NCI-H2081 treated with DMSO at 0.1 percent for 48 hours (cell line): ENCODE measurements at places on chromosomes 4 and X.

DNA sequence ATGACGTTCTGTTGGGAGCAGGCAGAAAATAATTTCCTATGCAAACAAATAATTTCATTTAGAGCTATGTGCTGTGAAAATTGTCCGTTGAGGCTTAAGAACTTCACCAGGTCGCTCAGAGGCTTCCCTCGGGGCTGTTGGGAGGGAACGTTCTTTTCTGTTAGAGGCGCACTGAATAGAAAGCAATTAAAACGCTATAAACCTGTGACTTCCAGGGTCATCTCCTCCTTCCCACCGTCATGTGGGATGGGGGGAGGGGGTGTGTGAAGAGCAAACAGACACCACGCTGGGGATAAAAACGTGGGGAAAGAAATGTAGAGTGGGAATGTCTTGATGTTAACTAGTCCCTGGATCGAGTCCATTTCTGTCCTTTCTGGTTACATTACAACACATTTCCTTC, 35.2 kb upstream of the ZNF518B start:
- DNase-seq = no peak

DNA sequence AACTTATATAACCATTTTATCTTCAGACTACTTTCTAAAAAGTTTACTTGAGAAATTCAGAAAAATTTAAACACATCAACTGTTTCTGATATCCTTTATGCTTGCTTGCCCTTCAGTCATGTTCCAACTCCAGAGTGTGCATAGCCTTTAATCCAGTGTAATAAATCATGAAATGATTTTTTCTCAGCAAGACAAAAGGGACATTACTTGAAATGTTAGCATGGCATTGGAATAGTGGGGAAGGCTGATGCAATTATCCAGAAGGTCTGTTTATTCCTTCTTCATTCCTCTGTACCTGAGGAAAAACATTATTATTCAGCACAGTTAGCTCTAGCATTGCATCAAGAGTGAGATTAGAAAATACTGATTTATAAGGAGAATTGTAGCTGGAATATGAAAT, 209.9 kb downstream of the SLC7A11 start:
- DNase-seq = no peak

DNA sequence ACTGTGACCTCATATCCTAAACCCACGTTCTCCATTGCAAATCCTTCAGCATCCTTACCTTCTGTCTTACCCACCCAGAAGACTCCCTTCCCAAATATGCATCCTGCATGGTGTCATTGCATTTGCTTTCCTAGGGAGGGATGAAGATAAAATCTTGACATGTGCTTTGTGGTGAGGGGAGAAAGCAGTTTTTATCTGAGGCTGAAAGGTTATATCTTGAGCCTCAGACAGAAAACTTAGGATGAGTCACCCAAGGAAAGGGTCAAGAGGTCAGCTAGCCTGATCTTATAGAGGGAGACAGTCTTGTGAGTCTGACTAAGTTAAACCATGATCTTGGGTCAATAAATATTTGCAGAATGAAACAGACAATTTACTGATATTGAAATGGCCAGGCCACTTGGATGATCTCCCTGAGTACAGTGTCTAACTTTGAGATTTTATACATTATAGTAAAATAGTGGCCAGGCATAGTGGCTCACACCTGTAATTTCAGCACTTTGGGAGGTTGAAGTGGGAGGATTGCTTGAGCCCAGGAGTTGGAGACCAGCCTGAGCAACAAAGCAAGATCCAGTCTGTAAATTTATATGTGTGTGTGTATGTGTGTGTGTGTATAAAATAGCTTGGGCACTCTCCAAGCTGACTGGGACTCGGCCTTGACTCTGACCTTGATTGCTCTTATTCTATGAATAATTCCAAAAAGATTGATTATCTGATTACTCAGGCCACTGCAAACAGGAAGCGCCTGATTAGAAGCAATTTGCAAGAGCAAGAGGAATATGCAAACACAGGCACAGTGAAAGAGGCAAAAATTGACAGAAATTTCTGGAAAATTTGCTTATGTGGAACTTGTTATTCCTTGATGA, 15.4 kb upstream of the FAM9C start:
- no peak for DNase-seq

- DNase-seq = no peak
These were observed 260.2 kb downstream of the IL1RAPL1 start for GRCh38 chrX:28847423-28847822.

GRCh38 chrX:41802958-41803357, 79.0 kb downstream of the GPR82 start:
- DNase-seq = no peak

- no peak for DNase-seq
These were observed 68.6 kb downstream of the CAMK2D start for GRCh38 chr4:113692809-113693411.

- no peak for DNase-seq
These were observed 152.1 kb downstream of the FMR1NB start for GRCh38 chrX:148133105-148133725.

GRCh38 chr4:16492872-16493271, 266.6 kb upstream of the TAPT1 start:
- no peak for DNase-seq

- peak; percentile 71 for DNase-seq
These were observed 148.5 kb downstream of the PPP3CA start for GRCh38 chr4:101198682-101199339.

DNA sequence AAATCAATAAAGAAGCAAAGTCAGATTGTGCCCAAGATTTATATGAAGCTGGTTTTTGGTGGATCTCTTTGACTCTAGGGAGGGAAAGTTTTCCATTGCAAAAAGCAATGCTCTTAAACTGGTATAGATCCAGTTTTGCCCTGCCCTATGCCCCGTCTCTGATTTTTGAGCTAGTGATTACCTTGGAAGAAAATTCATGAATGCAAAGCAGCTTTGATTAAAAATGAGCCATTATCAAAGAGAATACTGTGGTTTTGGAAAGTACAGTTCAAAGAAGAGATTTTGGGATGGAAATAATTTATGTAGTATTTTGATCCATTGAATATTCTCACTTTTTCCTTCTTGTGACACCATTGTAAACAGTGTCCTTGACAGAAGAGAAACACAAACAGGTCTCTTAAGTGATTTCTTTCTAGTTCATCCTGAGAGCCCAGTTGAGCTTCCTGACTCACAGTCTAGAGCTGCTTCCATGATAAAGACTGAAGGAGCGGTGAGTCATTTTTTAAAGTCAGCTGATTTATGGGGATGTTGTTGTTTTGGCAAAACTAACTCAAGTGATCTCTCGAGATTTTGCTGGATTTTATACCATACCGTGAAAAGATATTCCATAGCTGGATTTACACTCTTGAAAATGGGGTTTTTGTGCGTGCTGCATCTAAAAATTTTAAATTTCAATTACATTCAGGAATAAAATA, 76.7 kb downstream of the AFF1 start:
- no peak for DNase-seq

- no peak for DNase-seq
These were observed 43.4 kb downstream of the TET2 start for GRCh38 chr4:105189855-105190650.

DNA sequence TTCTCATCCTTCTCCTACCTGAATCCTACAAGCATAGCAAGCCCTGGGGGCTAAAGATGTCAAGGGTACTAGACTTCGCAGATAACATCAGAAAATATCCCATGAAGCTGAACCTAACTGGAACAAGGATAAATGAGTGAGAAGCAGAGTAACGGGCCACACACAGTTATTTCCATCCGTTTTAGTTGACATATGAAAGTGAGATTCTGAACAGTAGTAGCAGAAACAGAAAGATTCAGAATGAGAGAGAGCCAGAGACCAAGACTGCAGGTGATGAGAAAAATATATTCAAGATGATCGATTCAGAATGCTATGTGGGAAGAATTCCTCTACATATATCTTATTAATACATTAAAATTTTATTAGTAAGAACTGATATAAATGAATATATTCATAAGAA, 165.1 kb downstream of the TSPAN5 start:
- no peak for DNase-seq

DNA sequence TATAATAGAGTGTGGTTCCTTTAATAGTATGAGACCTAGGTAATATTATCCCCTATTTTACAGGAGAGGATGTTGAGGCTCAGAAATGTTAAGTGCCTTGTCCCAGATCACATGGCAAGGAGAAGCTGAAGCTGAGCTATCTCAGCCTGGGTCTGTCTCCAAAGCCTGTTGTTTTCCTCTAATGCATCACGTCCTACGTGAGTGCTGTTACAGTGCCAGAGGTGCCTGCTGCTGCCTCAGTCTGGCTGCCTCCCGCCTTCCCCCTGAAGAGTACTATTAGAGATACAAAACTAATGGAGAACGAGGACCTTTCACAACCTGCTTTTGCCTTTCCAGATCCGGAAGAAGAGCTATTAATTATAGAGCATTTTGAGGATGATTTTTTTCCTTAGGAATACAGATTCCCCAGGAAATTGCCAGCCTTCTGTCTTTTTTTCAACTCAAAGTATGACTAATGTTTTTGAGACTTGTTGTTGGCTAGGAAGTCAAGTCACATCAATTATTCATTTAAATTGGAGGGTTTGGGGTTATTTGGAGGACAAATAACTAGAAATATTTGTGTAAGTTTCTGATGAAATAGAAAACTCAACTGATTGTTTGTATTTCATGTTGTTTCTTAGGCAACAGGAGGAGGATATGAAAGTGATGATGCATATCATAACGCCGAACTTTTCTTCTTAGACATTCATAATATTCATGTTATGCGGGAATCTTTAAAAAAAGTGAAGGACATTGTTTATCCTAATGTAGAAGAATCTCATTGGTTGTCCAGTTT, 43.9 kb upstream of the MTMR1 start:
- DNase-seq = no peak

DNA sequence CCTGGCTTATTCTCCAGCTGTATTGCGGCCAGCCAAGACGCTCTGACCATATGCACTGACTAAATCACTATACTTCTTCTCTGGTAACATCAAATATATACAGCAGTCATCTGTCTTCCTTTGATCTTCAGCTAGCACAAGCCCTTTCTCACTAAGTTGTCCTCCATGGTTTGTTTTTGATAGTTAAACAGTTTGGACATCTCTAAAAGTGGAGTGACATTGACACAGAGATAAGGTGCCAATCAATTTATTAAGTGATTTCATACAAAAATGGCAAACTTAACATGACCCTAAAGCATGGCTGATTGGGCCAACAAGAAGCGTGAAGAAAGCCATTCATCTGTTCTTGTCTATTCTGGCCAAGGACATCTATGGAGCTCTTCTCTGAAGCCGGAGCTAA, 334.9 kb downstream of the NKX6-1 start:
- DNase-seq = no peak

DNA sequence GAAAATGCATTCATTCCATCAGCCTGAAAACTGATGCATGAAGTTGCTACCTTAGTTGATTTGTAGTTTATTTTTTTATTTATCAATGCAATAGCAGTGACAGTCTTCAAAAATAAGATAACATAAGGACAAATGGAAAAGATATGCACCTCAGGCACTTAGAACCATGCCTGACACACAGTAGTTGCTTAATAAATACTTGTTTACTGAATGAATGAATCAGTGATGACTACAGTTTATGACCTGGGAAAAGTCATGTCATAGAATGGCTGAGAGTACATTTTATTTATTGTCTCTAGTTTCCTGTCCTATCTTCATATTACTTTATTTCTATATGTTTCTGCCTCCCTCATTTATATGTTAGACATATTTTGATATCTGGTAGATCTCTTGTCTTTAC, 171.8 kb downstream of the TLL1 start:
- DNase-seq = no peak

DNA sequence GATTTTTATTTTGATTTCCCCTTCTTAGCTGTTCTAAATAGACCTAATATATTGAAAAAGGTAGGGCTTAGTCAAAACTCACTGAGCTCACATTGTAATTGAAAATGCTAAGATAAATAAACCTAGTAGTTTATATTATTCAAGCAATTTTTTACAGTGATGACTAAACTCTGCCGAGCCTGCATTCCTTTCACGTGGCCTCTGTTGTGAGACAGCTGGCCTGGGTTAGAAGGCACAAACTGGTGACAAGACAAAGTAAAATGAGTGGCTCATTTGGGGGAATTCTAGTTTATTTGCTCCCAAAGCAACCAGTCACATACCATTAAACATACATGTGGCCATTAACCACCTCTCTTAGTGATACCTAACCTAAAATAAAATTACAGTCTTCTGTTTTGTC, 169.4 kb upstream of the TEX13C start:
- no peak for DNase-seq

GRCh38 chr4:47598320-47598719, 113.2 kb downstream of the ATP10D start:
- DNase-seq = no peak

- no peak for DNase-seq
These were observed 48.0 kb downstream of the TMEM164 start for GRCh38 chrX:110050901-110051300.

DNA sequence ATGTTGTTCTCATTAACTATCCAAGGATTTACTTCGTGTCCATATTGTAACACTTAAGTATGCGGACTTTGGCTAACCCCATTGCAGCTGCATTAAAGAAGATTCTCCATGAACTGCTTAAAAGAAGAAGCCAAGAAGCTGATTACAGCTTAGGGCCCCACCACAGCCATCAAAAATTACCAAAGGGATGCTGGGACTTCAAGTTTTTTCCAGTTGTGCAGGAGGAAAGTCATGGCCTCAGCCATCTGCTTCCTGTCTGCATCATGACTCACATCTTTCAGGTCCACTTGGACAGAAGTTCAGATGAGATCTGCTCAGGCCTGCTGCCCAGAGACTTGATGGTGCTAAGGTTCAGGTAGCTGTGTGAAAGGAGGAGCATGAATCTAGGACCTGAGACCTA, 38.8 kb upstream of the CAPN6 start:
- no peak for DNase-seq
